ENCODE measurements at places on chromosomes 4 and X.

- peak; percentile 13 for DNase-seq
Measured at GRCh38 chr4:8015512-8015911, 75.9 kb upstream of the AFAP1 start.

DNA sequence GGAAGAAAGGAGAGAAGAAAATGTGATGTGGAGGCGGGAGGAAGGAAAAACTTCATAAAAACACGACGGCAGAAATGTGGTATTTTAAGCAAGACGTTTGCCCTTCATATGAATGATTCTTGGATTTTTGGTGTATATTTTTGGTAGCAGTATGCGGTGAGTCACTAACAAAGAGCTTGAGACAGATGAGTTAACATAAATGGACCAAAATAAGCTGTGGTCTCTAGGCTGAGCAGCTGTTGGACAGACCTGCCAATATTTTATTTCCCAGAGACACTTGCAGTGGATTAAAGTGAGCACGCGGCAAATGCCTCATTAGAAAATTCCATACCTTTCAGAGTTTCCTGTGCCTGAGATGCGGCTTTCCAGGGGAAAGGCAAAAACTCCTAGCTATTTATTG lies 43.1 kb upstream of the RPS6KA3 start:
- DNase-seq: peak; percentile 74

DNA sequence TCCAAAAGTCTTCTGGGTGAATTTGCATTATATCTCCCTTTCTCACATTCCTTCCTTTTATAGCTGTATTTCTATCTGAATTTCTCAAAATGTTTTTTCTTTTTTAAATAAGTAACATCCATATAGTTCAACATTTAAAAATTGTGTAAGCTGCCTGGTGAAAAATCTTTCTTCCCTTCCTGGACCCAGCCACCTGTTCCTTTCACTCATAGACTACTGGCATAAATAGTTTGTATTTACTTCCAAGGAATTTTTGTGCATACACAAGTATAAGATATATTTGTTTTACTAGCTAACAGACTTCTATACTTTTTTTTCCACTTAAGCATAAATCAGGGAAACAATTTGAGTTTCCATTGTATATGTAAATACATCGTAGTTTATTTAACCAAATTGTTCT lies 35.7 kb downstream of the PACRGL start:
- DNase-seq: no peak

GRCh38 chr4:19346636-19347035 lies 905.1 kb upstream of the SLIT2 start:
- peak; percentile 82 for DNase-seq

DNA sequence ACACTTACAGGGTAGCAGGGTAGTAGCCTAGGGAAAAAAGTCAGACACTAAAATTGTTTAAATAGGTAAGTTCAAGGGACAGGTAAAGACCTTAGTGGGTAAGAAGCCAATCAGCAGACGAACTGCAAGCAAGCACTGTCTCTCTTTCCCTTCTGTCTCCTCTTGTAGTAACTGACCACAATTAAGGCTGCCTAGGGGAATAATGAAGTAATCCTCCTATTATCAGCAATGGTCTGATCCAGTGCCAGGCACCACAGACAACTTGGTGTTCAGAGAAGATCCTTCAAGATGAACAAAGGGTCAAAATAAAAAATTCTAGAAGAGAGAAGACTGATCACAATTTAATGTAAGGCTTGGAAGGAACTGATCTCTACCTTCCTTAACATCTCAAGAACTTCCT lies 62.9 kb downstream of the ELOVL6 start:
- no peak for DNase-seq

- DNase-seq: no peak
Measured at GRCh38 chr4:76028350-76028765, 5.1 kb upstream of the CXCL10 start.

DNA sequence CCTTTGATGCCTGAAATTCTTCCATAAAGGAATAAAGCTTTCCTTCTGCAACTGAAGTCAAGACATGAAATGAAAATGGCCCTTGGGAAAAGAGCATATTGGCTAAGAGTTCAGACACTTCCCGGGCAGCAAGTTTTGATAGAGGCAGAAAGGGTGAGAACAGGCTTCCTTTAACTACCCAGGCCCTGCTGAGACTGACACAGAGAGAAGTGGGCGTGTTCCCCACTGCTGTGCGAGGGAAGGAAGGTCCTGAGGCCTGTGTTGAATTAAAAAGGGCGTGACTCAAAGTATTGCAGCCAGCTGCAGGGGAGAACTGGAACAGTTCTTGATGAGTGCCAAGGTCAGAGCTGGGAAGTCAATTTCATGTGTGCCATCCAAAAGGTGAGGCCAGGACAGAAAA lies 33.9 kb upstream of the ADGRG2 start:
- peak; percentile 5 for DNase-seq

GRCh38 chrX:100819534-100819836 lies 706 bp upstream of the CSTF2 start:
- no peak for DNase-seq

GRCh38 chrX:9324676-9325075 lies 140.2 kb upstream of the TBL1X start:
- DNase-seq: no peak

DNA sequence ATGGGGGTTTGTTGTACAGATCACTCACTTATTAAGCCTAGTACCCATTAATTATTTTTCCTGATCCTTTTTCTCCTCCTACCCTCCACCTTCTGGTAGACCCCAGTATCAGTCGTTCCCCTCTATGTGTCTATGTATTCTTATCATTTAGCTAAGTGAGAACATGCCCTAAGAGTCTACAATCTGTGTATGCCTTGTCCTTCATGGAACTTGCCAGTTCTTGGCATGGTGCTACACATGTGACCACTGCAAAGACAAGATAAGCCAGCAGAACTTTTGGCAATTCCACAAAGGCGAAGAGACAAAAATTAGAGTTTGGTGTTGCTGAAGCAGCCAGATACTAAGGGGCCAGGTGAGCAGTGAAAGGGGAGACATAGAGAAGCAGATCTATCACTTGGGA lies 101.3 kb downstream of the CORIN start:
- DNase-seq: no peak

DNA sequence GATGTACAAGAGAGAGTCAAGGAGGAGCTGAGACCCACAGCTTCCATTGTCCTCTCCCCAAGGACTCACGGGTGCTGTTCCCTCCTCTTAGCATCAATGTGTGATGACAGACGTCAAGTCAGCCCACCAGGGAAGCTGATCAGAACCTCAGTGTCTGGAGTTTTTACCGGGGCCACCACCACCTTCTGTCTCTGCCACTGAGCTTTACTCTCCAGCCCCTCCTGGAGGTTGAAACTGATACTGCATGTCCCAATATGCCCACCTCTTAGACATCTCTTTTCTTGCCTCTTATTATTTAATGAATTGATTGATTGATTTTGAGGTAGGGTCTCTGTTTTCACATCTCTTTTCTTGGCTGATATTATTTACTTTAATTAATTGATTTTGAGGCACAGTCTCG lies 10.3 kb upstream of the AKAP17A start:
- no peak for DNase-seq

Measured in AG10803 (cell line).